Stimulated activated CD4-positive, alpha-beta T cell treated with anti-CD3 and anti-CD28 coated beads, Interleukin-2, amount 100 ng/mL, for 4 hours (primary cell): ENCODE measurements at places on chromosomes 6 and 20.

GRCh38 chr6:83872386-83873118 lies 13.1 kb downstream of the CYB5R4 start:
- no peak for DNase-seq

- DNase-seq: no peak
These were observed 30.0 kb downstream of the BRPF3 start for GRCh38 chr6:36226438-36227047.

DNA sequence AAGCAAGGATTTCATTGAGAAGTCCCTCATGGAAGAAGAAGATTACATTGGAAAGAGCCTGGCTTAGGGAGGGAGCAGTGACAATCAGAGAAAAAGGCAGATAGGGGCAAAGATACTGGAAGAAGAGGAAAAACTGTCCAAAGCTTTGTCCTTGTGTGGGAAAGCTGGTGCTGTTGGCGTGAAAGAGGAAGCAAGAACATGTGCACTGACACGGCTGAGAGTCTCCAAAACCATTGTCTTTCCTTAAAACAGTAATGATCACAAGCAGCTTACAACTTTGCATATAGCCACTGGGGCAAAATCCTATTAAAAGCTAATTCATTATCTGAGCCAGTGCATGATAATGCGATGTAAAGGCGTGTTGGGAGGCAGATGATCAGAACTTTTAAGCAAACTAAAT lies 85.1 kb upstream of the ESR1 start:
- no peak for DNase-seq

GRCh38 chr6:167122041-167122826 lies 662 bp upstream of the CCR6 start:
- no peak for DNase-seq

DNA sequence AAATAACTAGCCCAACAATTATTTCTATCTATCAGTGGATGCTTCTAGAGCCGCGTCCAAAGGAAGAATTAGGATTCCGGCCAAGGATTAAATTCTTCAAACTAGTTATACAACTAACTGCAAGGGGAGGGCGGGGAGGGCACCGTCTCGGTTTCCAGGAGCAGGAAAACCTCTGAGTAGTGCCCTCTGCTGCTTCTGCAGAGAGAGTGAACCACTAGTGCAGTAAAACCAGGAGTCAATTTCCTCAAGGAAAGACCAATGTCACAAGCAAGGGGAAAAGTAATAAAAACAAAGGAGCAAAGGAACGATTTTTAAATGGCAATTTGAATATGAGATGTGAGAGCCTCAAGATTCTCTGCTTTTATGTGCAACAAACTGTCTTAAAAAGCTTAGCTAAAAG lies 16.5 kb upstream of the UBE2J1 start:
- DNase-seq: no peak

GRCh38 chr6:148780918-148781436 lies 34.1 kb downstream of the UST start:
- DNase-seq: no peak

DNA sequence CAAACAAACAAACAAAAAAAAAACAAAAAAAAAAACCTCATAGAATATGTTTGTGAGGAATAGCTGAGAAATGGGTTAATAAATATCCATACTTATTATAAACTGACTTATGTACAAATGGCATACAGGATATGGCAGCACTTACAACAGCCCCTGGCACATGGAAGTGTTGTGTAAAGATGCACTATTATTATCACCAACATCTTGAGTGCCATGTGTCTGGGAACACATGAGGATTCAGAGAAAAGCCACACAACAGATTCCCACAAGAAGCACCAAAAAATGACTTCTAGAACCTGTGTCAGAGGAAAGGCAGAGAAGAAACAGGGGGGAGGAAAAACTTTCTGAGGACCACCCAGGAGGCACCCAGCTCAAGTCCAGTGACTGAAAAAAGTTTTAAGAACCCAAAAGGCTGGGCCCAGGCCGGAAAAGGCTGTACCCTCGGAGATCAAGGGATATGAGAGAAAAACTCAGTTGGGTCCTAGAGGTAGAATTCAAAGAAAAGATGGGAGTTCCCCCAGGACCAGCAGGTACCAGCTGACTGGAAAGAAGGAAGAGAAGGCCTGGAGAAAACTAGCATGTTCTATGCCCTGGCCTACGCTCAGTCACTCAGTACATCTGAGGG lies 9.4 kb upstream of the TAF8 start:
- DNase-seq: no peak

GRCh38 chr6:5506149-5506548 lies 244.8 kb downstream of the FARS2 start:
- DNase-seq: no peak

DNA sequence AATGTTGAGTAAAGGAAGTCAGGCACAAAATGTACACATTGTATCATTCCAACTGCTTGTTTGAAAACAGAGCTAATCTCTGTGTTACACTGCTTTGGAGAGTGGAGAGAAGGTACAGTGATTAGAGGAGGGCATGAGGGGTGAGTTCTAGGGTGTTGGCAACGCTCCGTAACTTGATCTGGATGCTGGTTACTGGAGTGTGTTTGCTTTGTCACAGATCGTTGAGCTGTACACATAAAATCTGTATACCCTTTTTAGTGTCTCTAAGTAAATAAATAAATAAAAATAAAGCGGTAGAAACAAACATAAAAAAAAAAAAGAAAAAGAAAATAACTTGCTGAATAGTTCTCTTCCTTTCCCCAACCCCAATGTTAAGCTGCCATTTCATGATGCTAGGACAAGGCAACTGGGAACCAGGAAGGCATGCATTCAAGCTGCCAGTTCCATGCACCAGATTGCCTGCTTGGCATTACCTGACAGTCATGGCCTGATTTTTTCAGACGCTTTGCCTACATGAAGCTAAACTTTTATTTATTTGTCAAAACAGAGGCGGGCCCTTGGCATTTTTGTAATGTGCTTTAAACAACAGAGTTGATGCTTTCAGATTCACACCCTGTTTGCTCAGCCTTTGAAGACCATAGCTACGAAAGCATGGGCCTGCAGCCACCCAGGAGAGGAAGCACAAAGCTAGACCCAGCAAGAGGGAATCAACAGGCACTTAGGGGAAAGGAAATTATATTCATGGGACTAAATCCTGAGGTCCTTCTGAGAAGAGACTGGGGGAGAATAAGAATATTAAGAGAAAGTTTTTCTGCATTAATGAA lies 21.2 kb downstream of the TNFRSF21 start:
- DNase-seq: no peak

DNA sequence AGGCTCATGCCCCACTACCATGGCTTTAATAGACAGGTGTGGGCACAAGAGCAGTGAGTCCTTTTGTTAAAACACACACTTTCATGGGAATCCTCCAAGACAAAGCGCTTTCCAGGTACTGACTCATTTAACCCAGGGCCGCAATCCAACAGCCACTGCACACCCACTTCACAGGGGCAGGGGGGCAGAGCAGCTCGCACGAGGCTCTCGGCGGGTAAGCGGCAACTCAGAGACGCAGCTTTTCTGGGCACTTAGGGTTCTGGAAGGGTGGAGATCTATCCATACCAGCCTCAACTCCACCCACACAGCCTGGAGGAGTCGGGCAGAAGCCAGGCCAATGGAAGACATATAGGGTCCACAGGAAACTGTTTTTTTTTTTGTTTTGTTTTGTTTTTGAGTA lies 28.6 kb downstream of the PSMG4 start:
- DNase-seq: no peak
